ENCODE measurements at places on chromosomes 3 and 15.

DNA sequence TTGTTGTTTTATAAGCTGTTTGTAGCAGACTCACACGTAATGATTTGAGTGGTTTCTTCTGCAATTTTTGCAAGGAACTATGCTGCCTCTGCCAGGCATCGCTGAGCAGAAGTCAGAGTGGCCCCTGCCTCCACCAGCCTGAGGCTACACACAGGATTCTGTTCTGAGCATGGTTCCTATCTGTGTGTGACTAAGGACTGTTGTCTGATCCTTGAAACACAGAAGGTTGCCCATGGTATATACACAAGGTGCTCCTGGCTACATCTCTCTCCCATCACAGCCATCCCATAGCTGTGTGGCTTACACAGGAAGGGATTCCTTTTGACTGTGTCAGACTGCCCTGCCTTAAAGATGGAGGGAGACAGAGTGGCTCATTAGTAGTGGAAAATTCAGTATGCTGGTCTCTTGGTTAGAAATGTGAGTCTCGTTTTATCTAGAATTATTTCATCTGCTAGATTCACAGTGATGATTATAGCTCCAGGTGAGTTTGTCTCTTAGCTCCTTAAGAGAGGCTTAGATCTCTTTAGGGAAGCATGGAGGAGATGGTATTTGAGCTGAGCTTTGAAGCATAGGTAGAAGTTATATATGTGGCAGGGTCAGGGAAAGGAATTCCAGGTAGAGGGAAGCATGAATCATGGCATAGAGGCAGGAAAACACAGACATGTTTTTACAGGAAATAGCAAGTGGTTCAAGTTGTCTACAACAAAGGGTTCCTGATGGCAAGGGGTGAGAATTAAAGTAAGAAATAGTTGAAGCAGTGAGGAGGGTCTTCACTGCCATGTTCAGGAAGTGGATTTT, 37.5 kb downstream of the SNAPC5 start:
- no peak for DNase-seq

GRCh38 chr3:188272481-188273372, 118.8 kb downstream of the LPP start:
- DNase-seq = no peak

GRCh38 chr3:152071315-152071714, 197.4 kb upstream of the MBNL1 start:
- DNase-seq = no peak

GRCh38 chr3:150433347-150433746, 25.2 kb downstream of the TSC22D2 start:
- DNase-seq = no peak

- no peak for DNase-seq
These were observed 97.4 kb upstream of the RBMS3 start for GRCh38 chr3:29183346-29184087.

GRCh38 chr3:67647390-67647878, 7.0 kb downstream of the SUCLG2 start:
- no peak for DNase-seq

GRCh38 chr15:85412066-85412465, 31.7 kb downstream of the AKAP13 start:
- DNase-seq = no peak

- peak; percentile 57 for DNase-seq
These were observed 620 bp downstream of the ABHD5 start for GRCh38 chr3:43691120-43691995.

DNA sequence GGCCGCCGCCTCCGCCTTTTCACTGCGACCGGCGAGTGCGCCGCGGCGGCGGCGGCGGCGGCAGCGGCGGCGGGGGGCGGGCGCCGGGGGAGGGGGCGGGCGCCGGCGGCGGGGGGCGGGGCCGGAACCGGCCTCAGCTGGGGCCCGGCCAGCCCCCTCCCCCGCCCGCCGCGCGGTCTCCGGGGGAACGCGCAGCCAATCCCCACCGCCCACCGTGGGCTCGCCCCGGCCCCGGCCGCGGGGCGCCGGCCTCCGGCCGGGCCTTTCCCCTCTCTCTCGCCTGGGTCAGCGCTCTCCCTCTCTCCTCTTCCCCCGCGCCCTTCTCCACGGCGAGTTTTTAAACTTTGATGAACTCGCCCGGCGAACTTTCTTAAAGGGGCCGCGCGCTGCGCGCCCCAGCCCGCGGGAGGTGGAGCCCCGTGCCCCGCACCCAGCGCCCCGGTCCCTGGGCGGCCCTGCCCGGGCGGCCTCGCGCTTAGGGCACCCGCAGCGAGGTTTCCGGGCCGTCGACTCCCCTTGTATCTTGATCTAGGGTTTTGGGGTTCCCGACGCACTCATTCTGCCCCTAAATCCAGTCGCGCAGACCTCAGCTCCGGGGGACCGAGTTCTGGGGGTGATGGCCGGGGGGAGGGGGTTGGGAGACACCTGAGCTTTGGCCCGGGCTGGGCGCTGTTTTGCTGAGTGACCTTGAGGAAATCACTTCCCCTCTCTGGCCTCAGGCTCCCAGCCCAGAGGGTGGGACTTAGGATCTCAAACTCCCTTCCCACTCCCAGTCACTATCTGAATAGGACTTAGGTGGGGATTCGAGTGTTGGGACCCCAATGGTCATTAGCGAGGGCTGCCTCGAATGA, at the start of gene RBPMS2:
RBPMS2 (minus strand) TSS at position 39 of the 851 bp plus-strand sequence. CDS start 270 bp downstream, outside the sequence.
- peak; percentile 47 for DNase-seq

DNA sequence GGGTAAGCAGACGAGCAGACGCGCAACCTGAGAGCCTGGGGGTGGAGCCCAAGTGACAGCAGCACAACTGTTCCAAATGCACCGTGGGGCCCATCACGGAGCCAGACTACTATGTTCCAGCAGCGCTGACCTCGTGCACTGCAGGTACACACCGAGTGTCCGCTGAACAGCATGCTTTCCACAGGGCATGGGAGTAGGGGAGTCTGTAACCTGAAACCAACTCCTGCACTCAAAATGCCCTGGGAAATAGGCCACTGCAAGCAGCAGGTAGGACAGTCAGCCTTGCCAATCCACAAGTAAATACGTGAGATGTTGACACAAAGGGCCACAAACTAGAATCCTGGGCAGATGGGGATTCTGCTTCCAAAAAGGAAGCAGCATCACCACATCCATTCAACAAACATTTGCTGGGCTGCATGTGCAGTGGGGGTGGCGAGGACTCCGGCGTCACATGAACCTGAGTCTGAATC, 73.9 kb downstream of the TBC1D2B start:
- DNase-seq = no peak

DNA sequence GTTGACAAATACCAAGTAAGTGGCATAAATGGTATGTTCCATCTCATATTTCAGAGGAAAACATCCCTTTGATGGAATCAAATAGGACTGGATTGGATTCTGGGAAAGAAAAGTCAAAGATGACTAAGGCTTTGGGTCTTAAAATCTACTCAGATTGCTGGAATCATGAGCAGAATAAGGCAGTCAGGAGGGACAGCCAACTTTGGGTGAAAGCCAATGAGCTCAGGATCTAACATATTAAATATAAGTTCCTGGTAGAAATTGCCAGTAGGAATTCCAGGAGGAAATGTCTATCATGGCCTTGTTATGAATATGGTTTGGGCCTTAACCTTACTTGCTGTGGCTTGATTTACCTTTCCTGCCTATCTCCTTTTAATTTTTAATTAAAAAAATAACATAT, 55.3 kb downstream of the ISL2 start:
- no peak for DNase-seq

GRCh38 chr3:116057400-116058006, 387.8 kb downstream of the LSAMP start:
- no peak for DNase-seq

GRCh38 chr3:143331350-143331749, 211.8 kb downstream of the CHST2 start:
- no peak for DNase-seq

- no peak for DNase-seq
These were observed 142.6 kb downstream of the RPLP1 start for GRCh38 chr15:69595009-69595791.

GRCh38 chr3:21889166-21889565, 138.2 kb upstream of the ZNF385D start:
- DNase-seq = no peak

DNA sequence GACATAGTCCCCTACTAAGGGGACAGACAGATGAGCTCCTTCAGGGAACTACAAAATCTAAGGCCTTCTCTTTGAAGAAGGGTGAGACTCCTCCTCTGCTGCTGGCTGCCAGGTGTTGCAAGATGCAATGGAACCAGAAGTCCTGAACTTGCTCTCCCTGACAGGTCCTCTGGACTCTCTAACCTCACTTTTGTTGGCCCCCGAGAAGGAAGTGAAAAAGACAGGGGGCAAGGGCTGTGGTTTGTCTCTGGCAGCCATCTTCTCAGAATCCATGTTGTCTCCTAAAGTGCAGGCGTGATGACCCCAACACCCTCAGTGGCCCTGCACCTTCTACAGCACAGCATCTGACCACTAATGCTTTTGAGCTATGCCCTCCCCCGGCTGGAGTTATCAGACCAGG, 292.5 kb downstream of the CHST2 start:
- DNase-seq = no peak

- no peak for DNase-seq
These were observed 85.9 kb upstream of the IL12A start for GRCh38 chr3:159902546-159903314.

DNA sequence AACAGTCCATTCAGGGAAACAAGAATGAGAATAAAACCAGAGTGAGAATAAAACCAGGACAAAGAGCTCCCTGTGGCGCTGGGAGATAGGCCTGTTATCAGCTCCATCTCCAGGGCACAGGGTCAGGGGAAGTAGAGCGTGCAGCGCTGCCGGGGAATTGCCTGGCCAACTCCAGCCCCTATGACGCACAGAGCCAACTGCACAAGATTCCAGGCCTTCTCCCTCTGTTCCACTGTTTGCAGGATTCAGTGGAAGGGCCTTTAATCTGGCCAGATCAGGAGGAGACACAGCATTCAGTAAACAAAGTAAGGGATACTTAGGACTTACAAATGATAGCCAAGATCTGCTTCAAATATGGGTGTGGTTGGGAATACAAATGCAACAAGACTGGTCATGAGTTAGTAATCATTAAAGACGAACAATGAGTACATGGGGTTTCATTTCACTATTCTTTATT, 49.4 kb downstream of the ITGB5 start:
- DNase-seq = no peak

DNA sequence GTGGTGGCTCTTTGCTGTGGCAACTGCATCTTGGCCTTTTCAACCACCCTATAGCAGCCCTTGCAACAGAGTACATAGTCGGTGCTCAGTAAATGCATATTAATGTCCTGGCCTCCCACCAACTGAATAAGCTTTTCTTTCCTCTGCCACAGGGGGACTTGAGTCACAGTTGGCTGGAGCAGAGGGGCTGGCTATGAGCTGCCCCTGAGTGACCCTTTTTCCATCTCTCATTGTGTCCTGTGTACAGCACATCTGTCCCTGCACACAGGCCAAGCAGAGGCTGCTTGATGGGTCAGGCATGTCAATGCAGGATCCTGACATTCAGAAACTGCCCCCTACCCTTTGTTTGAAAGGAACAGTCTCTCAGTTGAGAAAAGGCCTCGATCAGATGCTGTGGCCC, 22.4 kb downstream of the SPSB4 start:
- no peak for DNase-seq

GRCh38 chr3:32076566-32076965, 29.9 kb upstream of the GPD1L start:
- DNase-seq = no peak

DNA sequence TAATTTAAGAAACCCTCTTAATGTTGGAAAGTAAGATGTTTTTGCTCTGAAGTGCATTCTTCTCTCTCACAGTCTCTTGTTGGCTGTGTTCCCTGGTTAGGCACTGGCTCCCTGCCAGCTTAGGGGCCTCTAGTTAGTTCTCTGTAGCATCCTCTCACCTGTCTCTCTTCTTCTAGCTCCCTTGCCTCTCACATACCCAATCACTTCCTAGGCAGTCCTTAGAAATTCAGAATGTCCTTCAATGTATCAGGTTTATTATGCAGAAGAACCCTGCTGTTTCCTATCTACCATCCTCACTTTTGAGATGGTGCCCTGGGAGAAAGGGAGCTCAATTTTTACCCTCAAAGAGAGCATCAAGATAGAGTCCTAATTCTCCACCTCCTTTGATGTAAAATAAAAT, 36.2 kb upstream of the CPNE4 start:
- DNase-seq = no peak

- no peak for DNase-seq
These were observed 81.2 kb downstream of the TLE3 start for GRCh38 chr15:70016511-70016994.

DNA sequence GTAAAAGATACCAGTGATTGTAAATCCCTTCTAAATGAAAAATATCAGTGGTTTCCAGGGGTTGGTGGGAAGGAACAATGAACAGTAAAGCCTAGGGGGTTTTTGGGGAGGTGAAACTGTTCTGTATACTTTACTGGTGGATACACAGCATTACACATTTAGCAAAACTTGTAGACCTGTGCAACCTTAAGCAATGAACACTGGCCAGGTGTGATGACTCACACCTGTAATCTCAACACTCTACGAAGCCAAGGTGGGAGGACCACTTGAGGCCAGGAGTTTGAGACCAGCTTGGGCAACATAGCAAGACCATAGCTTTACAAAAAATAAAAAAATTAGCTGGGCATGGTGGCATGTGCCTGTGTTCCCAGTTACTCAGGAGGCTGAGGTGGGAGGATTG, 1.8 kb downstream of the CCDC13 start:
- DNase-seq = no peak

GRCh38 chr15:95291898-95292472, 1038.5 kb upstream of the NR2F2 start:
- DNase-seq = peak; percentile 57

DNA sequence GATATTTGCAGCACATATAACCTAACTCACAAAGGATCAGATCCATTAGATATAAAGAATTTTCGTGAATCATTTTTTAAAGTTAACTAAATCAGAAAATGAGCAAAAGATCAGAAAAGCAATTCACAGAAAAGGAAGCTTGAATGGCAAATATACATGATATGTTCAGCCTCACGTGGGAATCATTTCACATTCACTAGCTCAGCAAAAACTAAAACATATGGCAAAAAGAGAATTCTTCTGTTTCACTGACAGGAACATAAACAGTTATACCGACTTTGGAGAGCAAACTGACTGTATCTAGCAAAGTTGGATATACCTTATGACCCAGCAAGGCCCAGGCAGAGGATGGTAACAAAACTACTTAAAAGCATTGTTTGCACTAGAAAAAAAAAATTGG, 34.0 kb upstream of the NR2E3 start:
- no peak for DNase-seq

DNA sequence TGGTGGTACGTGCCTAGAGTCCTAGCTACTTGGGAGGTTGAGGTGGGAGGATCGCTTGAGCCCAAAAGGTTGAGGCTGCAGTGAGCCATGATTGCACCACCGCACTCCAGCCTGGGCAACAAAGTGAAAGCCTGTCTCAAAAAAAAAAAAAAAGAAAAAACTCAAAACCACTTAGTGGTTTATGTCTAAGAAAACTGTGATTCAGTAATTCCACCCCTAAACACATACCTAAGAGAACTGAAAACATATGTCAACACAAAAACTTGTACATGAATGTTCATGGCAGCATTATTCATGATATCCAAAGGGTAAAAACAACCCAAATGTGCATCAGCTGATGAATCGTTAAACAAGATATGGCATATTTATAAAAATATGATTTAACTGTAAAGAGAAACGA, 14.3 kb downstream of the SPG21 start:
- no peak for DNase-seq

GRCh38 chr15:31393444-31394091, 66.9 kb downstream of the KLF13 start:
- DNase-seq = no peak

Data from HEK293T (cell line).